Activated T-cell treated with anti-CD3 and anti-CD28 coated beads for 4 hours (primary cell): ENCODE measurements at places on chromosomes 1 and 21.

GRCh38 chr1:248613742-248614141 is 16.2 kb upstream of the OR2T10 start:
- DNase-seq: no peak

- DNase-seq: no peak
These were observed 13.8 kb upstream of the LDLRAP1 start for GRCh38 chr1:25529518-25530185.

- DNase-seq: no peak
These were observed 106.5 kb downstream of the PLPP3 start for GRCh38 chr1:56472860-56473259.

- DNase-seq: no peak
These were observed 1087.5 kb downstream of the KCNT2 start for GRCh38 chr1:195520757-195521156.

DNA sequence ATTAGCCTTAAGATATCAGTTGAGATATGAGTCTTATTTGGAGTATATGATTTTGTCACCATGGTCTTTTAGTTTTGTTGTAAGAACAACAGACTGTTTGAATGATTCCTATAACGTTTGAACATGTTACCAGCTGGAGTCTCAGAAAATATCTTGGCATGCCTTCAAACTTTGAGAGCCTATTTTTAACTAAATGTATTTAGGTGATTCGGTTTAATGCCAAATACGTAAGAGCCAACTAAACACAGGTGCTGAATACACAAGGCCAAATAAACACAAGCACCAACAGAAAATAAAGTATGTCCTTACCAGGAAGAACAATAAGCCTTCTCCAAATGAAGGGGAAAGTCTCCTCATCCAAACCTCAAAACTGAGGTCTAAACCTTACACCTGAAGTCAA is 48.6 kb downstream of the PRKACB start:
- DNase-seq: no peak

- no peak for DNase-seq
These were observed 23.9 kb downstream of the APP start for GRCh38 chr21:26146681-26147080.

DNA sequence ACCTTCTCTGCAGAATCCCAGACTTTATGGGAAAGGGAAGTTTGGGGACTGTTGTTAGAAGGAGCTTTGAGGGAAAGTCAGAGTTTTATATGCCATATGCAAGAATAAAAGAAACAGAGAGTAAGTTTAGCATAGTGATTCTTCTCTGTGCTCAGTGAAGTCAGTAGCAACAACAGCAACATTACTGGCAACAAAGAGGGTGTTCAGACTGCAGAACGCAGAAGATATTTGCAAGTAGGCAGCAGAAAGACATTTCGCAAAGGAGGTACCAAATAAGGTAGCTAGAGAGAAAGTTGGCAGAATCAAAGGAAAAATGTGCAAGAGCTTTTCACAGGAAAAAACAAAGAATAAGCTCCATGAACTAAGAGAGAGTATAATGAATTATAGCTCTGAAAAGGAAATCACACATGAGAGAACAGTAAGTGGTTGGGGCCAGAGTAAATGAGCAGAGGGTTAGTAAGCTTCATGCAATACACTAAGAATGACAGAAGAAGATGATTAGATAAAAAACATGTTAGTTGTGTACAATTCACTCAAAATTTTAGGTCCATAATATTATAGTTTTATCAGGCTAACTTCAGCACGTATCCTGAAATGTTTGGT is 98.1 kb downstream of the NEGR1 start:
- no peak for DNase-seq

DNA sequence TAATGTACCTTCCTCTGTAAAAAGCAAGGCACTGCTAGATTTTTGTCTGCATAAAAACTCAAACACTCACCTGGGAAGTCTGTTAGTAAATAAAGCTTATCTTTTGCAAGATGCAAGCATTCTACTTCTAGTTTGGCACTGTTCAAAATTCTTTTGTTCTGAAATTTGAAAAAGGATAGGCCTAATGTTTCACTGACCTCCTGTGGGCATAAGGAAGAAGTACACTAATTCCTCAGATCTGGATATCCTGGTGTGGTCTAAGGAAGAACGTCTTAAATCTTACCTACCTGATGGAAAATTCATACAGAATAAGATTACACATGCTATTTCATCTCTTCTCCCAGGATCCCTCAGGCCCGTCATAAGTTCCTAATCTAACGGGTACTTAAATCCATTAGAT is 93.5 kb upstream of the CAMK1G start:
- DNase-seq: no peak

DNA sequence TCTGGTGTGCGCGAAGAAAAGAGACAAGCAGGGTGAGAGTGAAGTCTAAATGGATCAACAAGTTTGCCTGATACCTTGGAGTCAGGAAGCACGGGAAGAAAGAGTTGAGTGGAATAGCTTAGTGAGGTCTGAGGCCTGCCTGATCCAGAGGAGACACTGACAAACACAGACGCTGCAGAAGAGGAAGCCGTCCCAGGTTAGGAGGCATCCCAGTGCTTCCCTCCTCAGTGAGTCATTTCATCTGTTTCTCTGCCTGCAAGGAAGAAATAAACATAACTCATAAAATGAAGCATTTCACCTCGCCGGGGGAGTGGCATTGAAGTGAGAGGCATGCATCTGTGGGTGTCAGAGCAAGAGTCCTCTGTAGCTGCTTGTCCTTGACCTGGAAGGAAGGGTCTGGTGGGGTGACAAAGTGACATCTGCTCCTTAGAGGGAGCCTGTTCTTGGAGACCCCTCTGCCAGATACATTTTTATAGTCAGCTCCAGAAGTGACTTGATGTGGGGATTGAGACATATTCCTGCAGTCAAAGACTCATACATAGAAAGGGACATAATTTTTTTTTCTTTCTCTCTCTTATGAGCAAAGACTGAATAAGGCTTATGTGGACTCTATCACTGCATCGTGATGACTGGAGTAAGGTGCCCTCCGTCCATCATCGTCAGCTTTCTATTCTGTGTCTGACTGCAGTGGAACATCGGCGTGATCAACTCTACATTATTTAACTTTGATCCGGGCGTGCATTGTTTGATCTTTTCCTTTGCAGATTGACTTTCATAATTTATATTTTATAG is 256.7 kb downstream of the KIF26B start:
- no peak for DNase-seq

GRCh38 chr1:194042736-194043135 is 856.3 kb upstream of the B3GALT2 start:
- DNase-seq: no peak

DNA sequence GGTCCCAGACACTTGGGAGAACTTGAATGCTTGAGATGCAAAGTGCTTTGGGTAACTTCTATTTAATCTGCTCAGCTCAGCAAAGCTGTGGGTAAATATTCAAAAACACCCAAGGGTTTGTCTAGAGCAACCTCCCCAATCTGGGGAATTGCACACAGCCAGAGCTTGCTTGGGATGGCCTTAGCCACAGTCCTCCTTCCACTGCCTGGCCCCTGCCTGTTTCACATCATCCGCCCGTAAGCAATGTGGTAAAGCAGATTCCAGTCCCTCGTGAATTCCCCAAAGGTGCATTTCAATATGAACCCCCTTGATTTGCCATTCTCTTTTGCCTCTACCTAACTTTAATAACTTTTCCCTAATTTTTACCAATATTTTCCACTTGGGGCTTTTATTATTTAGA is 418.1 kb downstream of the DISC1 start:
- DNase-seq: no peak

DNA sequence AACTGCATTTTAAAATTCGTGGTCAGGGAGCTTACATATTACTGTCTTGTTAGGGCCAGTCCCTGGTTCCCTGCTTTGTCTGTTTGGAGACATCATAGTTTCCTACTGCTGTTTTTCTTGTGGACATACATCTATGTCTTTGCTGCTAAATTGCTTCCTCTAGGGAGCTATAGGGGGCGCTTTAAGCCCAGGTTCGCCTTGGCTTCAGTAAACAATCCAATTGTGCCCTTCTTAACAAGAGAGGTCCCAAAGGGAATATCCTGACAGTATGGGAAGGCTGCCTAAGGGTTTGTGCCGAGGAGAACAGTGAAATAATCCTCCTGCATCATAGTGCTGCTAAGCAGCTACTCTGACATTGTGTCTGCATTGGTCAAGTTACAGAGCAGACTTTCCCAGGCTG is 112.5 kb downstream of the USH2A start:
- no peak for DNase-seq

DNA sequence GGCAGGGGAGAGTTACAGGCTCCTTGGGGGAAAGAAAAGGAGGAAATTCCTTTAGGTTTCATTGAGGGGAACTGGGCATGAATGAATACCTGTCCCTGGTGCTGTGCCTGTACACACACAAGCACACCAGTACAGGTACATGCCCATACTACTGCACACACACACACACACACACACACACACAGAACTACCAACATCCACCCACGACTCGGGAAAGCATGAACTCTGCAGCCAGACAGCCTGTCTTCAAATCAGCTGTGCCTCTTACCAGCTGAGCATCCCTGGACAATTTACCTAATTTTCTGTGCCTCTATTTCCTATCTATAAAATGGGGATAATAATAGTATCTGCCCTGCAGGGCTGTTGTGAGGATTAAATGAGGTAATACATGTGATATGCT is 7.2 kb upstream of the GRIK3 start:
- DNase-seq: no peak

DNA sequence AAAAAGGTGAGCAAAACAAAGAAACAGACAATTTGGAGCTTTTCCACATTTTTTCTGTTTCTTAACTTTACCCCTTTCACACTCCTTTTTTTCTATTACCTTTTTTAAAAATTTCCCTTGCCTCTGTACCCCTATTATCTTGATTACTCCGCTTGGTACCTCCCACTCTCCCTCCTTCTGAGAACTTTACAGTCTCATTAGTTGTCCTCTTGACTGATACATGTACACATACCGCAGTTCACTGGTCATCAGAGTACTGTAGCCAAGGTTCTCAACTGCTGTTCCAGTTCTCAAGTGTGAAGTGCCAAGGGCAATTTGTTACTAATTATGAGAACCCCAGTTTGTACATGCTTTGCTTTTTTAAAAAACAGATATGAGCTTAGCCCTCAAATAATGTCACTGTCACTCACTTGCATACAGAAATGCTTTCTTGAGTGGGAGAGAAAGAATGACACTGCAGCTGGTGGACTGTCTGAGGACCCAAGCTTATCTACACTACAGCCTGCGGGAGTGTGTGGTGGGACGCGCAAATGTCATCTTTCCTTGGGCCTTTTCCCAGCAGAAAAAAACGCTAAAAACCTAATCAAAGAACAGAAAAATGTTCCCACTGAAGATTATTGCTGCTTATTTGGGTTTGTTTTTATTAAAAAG is 160.8 kb downstream of the DISP1 start:
- DNase-seq: no peak

- DNase-seq: no peak
These were observed 2.0 kb downstream of the SLAMF7 start for GRCh38 chr1:160741092-160741501.

DNA sequence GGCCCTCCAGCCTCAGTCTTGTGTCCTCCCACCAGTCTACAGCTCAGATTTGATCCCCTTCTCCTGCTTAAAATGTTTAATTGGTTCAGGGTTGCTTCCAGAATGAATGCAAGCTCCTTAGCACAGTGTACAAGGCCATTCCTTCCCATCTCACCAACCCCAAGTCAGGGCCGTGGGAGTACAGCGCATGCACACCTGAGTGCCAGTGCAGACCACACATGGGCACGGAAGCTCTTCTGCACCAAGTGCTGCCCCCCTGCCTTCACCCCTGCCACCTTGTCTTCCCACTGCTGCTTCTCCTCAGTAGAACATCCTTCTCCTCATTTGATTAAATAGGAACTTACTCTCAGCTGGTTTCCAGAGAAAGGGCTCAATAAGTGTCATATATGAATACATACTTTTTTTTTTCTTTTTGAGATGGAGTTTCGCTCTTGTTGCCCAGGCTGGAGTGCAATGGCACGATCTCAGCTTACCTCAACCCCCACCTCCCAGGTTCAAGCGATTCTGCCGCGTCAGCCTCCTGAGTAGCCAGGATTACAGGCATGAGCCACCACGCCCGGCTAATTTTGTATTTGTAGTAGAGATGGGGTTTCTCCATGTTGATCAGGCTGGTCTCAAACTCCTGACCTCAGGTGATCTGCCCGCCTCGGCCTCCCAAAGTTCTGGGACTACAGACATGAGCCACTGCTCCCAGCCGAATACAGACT is 9.3 kb downstream of the PMF1 start:
- DNase-seq: no peak

DNA sequence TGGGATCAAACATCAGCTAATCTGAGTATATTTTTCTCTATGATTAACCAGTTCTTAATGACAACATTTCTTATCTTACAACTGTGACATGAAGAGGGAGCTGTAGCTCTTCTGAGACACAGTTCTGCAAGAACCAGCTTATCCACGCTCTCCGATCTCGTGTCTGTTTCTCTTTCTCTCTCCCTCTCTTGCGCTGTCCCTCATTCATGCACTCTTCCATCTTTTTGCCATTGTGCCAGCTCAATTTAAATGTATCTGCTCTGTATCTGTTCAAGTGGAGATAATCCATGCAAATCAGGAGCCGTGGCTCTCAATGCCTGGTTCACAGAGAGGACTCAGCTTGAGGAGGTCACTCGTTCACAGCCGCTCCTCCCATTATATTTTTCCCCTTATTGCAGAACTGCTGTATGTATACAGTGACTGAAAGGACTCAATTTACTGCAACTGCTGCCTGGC is 494.7 kb upstream of the ADGRL2 start:
- no peak for DNase-seq

DNA sequence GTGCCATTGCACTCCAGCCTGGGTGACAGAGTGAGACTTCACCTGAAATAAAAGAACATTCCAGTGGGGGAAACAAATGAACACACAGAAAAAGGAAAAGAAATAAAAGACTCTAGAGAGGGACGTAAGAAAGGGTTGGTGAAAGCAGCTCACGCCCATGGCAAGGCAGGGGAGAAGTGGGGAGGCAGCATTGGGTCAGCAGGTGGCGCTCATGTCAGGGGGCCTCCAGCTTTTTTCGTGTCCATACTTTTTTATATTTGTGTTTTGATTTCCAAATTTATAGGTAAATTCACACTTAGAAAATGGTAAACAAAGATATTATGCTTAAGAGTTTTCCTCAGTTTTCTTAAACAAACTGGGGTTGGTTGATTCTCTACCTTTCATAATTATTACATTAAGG is 45.5 kb downstream of the VPS13D start:
- peak; percentile 22 for DNase-seq

GRCh38 chr21:38439426-38439825 is 58.9 kb downstream of the ERG start:
- no peak for DNase-seq

DNA sequence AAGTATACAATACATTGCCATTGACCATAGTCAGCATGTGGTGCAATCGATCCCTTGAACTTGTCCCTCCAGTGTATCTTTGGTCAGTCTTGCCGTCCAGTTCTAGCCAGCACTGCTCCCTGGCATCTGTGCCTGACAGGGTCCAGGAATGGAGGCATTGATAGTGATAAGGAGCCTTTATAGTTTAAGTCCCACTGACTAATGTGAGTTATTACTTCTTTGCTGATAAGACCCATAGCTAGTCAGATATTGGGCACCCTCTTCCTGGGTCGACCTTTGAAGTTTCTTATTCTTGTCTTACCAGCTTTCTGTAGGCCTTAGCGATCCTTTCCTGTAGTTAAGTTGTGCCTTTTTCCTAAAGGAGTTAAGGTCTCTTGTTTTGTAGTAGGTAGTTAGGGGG is 13.0 kb downstream of the UCK2 start:
- DNase-seq: no peak
